ENCODE measurements at places on chromosomes 1 and 21.

- no peak for DNase-seq
Measured at GRCh38 chr21:19507682-19508260, 1104.2 kb upstream of the TMPRSS15 start.

DNA sequence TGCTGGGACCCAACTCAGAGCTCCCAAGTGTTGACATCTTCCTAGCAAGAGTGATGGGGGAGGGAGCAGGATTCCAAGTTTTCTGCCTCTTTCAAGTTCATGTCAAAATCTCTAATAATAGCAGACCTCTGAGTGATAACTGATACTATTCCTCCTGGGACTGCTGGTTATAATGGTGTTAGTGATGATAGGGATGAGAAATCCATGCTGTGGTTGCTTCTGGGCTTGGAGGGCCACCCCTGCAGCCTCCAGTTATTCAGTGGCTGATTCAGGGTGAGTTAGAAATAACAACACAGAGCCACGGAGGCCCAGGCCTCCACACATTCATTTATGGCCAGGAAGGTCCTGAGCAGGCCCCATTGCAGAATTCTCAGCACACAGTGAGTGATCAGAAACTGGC, 40.6 kb upstream of the ARTN start:
- no peak for DNase-seq

DNA sequence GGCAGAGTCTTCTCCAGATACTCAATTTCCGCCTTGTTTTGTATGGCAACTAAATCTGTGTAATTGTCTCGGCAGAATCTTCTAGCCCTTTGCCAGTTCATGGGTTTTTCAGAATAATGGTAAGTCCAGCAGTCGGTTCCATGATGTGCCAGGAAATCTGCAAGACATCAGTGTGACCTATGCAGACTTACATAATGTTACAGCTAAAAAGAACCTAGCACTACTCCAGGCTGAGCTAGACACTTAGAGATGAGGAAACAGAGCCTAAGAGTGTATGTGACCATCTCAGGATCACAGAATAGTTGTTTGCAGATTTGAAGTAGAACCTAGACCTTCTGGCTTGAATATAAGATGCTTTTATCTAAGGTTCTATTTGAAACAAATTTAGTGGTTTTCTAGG, 2.8 kb downstream of the SELL start:
- no peak for DNase-seq

DNA sequence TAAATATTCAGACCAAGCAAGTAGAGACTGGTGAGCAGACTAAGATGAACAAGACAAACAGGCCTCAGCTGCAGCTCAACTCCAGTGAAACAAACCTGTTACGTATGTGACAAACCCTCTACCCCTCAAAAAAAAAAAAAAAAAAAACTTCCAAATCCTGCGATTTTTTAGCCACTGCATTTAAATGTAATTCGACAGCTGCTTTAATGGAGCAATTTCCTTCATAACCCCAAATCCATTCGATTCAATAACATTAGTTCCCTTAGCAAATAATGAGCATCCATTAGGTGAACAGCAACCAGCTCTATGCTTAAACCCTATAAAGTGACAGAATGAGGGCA, 31.1 kb downstream of the SIPA1L2 start:
- DNase-seq, result no peak

DNA sequence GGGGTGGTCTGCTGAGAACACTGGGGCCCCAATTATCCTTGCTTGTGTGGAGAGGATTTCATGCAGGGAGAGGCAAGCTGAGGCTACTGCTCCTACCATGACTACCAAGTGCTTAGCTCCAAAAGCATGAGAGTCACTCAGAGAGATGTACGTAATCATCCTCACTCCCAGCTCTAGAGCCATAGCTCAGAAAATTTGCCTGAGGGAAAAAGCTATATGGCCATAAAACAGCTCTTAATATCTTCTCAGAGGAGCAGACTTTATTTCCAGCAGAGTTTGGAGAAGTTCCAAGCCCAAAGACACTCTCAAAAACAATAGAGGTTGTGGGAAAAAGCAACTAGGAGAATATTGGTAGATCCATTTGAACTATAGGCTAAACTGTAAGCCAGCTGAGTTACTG, 106.4 kb upstream of the PBX1 start:
- no peak for DNase-seq

- DNase-seq, result no peak
Measured at GRCh38 chr1:9653491-9654050, 2.0 kb downstream of the PIK3CD start.

GRCh38 chr1:193538003-193538354, 351.6 kb upstream of the B3GALT2 start:
- DNase-seq, result no peak

- DNase-seq, result no peak
Measured at GRCh38 chr21:36034211-36034913, 26.0 kb downstream of the SETD4 start.

GRCh38 chr1:49337251-49337650, 560.6 kb upstream of the BEND5 start:
- no peak for DNase-seq

DNA sequence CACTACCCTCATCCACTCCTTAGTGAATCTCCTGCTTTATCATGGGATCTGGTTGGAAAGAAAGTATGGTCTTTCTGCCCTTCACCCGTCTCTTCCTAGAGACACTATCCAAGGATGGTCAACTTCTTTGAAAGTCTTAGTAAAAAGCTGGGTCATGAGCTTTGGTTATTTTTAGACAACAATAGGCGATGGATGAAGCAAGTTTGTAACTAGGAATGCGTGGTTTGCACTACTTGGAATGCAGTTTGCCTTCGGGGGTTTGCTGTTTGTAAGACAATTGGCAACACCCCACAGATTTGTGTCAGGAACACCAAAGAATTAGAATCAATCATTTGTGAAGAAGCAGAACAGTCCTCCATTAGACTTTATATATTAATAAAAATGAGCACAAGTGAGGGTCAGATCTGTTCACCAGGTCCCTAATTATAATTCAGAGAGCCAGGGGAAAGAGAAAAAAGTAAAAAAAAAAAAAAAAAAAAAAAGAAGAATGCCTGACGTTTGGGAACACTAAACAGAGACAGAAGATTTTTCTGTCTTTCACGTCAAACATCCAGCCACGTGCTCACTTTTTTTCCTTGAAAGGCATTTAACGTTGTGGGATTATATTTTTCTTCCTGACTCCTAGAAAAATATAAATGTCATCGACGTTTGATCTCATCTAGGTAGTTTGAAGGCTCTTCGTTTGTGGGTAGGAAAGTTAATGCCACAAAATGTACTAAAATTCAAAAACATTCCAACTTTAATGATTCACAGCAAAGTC, 60.7 kb upstream of the BTG3 start:
- no peak for DNase-seq

DNA sequence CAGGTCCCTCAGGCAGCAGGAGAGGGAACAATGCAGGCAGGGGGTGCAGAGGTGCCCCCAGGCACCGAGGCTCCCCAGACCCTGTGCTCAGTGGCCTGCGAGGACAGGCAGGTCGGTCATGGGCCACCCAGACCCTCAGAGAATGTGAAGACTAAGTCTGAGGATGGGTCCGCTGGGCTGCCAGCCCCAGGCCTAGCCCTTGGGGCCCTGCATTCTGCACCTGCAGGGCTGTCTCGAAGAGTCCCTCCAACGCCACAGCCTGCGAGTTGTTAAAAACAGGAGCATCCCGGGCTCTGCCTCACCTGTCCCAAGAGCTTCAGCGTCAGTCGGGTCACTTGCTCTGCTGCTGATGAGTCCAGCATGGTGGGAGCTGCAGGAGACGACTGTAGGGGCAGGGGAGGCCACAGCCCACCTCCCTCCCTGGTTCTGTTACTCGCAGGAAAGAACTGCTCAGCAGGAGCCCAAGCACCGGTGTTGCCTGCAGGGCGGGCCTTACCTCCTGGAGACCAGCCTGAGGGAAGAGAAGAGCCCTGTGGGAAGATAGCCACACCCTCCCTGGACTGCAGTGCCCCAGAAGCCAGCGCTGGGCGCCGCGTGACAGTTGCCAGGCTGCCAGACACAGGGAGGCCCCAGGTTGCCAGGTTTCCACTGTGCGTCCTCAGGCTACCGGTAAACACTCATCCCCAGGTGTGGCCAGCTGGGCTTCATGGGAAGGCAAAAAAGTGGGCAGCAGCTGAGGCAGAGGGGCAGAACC, 5.8 kb downstream of the C21orf58 start:
- DNase-seq, result no peak

All from stimulated activated CD8-positive, alpha-beta memory T cell treated with anti-CD3 and anti-CD28 coated beads, Interleukin-7, amount 100 ng/mL, for 24 hours (primary cell).